ENCODE measurements at places on chromosomes 3 and 15.

GRCh38 chr3:197292648-197293047, 5.8 kb downstream of the DLG1 start:
- no peak for DNase-seq

DNA sequence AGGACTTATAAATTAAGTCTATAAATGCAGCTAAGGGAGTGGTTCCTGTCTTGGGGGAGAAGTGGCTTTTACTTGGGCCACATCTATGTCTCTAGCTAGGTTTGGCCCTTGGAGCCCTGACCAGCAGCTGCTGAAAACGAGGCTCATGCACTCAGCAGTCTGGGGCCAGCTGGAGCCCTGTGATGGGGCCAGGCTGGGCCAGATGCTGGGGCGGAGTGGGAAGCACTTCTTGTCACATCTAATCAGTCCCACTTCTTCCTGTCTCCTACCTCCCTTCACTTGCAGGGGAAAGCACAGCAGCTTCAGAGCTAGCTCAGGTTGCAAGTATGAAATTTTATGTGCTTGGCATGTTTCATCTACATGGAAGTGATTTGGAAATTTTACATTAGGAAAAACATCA, 209.9 kb upstream of the ROPN1 start:
- DNase-seq: no peak

DNA sequence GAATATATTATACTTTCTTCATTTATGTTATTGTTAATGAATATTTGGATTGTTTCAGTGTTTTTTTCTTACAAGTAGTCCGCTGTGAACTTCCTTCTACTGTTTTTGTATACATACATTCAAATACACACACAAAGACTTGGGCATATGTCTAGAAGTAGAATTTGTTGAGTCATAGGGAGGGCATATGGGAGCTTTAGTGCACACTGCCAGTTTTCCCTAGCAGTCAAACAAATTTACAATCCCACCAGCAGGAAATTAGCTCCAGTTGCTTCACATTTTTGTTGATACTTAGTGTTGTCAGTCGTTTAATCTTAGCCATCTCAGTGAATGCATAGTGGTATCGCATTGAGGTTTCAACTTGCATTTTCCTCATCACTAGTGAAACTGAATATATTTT, 492.3 kb downstream of the DIPK2A start:
- no peak for DNase-seq

- no peak for DNase-seq
Measured at GRCh38 chr3:109903100-109903499, 565.8 kb upstream of the DPPA4 start.

DNA sequence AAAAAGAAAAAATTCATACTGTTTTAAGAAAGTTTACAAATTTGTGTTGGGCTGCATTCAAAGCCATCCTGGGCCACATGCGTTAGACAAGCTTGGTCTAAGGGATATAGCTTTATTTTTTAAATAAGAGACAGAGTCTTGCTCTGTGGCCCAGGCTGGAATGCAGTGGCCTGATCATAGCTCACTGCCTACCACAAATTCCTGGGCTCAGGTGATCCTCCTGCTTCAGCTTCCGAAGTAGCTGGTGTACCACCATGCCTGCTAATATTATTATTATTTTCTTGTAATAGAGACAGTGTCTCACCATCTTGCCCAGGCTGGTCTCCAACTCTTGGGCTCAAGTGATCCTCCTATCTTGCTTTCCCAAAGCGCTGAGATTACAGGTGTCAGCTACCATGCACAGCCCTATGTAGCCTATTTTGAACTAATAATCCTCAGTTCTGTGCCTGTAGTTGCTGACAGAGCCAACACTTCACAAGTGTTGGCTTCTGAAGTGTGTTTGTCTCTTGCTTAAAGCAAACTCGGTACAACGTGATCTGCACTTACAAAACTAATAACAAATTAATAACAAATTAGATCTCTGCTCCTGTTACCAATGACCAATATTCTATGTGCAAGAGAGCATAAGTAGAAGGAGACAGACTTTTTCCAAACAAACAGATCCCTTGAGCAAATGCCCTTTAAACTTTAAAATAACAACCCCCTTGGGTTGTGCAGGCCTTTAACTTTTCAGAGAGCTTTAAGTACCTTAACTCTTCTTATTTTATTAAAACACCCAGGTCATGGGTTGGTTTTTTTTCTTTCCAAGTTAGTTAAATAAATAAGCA, 135.2 kb downstream of the VGLL4 start:
- DNase-seq: no peak

DNA sequence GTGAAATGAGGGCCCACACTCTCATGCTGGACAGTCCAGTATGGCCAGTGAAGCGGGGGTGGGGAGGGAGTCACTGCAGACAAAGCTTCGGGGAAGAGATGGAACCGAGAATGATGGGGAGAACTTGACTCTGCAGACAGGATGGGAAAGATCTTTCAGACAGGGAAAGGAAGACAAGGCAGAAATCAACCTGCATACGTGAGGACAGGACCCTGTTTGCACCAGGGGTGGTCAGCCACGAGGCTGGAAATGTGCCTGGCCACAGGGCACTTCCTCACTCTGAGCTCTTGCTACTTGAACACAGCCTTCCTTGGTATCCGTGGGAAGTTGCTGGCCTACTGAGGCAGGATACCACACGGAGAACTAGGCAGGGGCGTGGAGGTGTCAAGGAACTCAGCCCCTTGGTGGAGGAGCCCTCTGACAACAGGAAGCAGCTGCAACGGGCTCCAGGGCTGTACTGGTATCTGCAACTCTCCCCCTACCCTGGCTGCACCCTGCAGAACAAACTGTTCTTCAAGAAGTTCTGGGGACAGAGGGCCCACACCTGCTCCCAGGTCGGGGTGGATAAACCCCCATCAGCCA, 9.3 kb upstream of the SRP14 start:
- no peak for DNase-seq

GRCh38 chr3:171371354-171371753, 88.9 kb downstream of the TNIK start:
- DNase-seq: no peak

GRCh38 chr3:77467702-77468625, 428.1 kb downstream of the ROBO2 start:
- no peak for DNase-seq

- DNase-seq: no peak
Measured at GRCh38 chr3:171526146-171526545, 65.9 kb upstream of the TNIK start.

DNA sequence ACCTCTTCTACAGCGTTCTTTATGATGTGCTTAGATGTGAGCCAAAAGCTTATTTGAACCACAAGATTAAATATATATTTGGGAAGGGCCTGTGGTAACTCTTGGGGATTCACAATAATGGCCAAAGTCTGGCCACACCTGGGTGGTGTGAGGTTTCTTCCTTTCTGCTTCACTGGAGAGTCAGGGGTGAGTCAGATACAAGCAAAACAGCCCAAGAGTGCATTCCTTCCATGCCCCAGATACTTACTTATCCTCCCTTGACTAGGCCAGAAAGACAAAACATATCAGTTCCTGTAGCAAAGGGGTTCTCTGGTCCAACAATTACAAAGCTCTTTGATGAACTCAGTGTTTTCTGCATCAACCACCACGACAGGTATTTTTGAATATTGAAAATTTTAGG, 941 bp downstream of the ZBED2 start:
- DNase-seq: no peak

- no peak for DNase-seq
Measured at GRCh38 chr15:80374441-80374840, 29.7 kb upstream of the ARNT2 start.

DNA sequence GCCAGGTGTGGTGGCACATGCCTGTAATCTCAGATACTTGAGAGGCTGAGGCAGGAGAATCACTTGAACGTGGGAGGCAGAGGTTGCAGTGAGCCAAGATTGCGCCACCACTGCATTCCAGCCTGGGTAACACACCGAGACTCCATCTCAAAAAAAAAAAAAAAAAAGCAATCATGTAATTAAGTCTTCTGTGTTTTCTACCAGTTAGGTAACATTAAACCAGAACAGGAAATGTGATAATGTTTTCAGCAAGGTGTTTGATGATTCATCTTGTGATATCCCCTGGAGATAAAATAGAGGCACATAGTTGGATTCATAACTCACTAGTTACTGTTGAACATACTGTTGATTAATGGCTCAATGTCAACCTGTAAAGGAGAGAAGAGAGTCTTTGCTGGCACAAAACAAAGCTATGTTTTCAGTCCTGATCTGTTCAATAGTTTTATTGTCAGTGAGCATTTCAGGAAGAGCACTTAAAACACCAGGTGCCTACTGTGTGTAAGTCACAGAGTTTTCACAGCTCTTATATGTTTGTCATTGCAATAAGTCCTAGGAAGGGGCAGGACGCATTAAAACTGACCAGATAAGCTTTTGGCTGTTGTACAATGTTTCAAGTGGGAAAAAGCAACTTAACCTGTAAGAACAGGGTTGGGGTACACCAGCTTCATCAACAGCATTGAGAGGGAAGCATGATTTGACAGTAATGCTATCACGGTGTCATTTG, 19.5 kb downstream of the DNAJB11 start:
- no peak for DNase-seq

DNA sequence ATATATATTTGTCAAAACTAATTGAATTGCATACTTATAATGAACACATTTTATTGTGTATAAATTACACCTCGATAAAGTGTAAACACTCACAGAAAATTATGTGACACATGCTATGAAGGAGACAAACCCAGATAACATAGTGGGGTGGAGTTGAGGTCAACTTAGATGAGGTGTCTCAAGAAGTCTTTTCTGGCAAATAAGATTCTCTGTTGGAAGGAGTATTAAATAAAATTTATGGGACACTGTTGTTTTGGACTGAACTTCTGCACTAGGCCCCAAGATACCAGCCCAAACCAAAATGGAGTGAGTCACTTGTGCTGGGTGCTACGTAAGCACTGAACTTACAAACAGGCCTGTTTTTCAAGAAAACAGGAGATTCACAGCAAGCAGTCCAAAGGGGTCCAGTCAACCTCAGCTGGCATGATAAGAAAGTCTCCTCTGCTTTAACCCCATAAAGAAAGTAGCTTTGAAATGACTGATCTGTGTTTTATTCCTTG, 18.7 kb downstream of the ACTC1 start:
- no peak for DNase-seq

GRCh38 chr15:42728560-42728959, 8.4 kb downstream of the CDAN1 start:
- DNase-seq: no peak

DNA sequence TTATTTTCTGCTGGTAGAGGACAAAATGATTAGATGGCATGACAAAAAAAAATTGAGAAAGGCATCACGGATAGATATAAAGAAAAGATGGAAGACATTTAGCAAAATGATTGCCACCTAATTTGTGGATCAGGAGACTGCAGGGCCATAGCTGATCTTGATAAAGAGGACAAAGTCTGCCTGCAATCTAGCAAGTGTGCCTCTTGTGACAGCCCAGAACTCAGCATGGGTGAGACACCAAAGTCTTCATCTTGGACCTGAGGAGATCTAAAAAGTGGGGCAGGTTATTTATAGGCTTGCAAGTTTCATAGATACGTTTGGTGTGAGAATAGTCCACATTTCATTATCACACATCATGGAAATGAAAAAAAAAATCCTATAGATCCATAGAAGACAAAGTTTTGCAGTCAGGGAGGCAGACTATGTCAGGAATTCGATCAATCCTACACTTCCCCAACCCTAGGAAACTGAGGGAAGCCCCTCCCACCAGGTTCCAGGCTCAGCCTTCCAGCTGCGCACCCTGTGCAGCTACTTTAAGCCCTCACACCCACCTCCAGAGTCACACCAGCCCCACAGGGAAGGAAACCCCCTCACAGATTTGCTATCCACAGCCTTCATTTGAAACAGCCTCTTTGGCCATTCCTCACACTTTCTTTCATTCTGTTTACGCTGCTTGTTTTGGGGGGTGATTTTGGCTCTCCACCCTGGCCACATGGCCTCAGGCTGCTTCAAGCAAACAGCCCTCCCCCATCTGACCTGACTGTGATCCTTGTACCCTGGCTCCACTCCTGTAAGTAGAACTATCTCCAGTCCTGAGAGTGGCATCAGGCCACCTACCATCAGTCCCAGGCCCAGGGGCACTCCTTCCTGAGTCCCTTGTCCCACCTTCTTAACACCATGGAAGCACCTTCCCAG, 28.1 kb upstream of the KLHL6 start:
- no peak for DNase-seq

GRCh38 chr3:126618760-126619159, 36.2 kb downstream of the TXNRD3 start:
- DNase-seq: no peak

GRCh38 chr3:123843668-123844067, 40.5 kb downstream of the MYLK start:
- DNase-seq: no peak

GRCh38 chr3:115110830-115111229, 36.3 kb downstream of the ZBTB20 start:
- no peak for DNase-seq

GRCh38 chr3:51340989-51341636, 44.0 kb upstream of the MANF start:
- DNase-seq: no peak

- no peak for DNase-seq
Measured at GRCh38 chr3:48881006-48881405, 17.7 kb downstream of the SLC25A20 start.

DNA sequence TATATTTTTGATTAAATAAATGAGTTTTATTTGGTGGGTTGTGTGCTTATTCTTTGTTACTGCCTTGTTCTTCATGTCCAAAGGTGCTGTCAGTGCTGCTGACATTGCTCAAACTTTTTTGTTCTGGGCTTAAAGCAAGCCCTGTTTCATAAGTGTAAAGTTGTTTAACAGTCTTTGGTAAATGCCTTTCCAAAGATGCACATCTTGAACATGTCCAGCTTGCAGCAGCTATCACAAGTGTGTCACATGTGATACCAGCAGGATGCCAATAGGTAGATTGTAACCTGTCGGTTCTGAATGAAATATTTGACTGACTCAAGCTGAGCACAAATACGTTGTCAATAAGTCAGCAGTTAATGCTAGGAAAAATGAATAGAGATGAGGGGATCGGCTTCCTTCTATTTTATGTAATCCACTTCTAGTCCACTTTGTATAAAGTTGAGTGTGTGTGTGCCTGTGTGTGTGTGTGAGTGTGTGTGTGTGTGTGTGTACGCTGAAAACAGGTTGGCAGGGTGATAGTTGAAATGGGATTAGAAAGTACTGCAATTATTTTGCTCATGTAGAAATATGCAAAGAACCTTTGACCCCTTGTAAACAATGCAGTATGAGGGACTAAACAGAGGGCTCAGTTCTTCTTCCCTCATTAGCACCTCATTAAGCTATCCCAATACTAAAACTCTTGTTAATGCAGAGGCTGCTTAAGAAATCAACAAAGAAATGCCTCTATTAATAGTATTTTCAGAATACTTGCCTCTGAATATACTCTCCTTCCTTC, 986.5 kb downstream of the TUSC7 start:
- no peak for DNase-seq

GRCh38 chr3:156448300-156448699, 106.6 kb downstream of the SSR3 start:
- no peak for DNase-seq

DNA sequence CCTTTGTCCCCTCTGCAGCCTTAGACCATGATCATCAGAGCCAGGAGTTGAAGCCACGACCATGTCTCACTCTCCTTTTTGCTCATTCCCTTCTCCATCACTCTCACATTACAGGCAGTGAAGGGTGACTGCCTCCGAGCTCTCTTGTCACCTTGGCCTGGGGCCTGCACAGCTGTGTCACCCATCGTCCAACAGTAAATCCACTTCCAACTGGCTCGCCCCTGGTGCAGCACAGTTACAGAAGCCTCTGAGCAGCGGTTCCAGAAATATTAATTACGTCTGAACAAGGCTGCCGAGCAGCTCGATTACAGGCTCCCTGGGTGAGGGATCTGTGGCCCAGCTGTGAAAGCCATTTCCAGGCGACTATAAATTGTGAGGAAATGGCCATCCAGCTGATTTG, 528.2 kb downstream of the NR2F2 start:
- DNase-seq: no peak

All from NCI-H2107 (cell line).